Activated naive CD8-positive, alpha-beta T cell treated with anti-CD3 and anti-CD28 coated beads, Interleukin-2, amount 50 U/mL, for 16 hours (primary cell): ENCODE measurements at places on chromosomes 7 and 10.

DNA sequence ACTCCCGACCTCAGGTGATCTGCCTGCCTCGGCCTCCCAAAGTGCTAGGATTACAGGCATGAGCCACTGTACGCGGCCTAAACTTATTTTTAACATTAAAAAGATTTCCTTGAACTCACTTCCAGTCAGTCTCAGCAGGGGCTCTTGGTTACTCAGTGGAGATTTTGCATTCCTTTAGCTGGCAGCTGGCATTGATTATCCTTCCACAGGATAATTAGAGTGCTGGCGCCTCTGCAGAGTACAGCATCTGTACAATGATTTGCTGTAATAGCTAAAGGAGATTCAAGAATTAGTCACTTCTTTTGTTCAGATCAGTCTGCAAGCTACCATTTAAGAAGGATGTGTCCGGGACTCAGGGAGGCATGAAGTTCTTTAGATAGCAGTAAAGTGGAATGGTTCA is 125.0 kb upstream of the NPY start:
- no peak for DNase-seq

GRCh38 chr7:141039376-141039775 is 24.6 kb upstream of the MRPS33 start:
- DNase-seq: no peak

- DNase-seq: no peak
These were observed 33.2 kb downstream of the DRGX start for GRCh38 chr10:49362596-49363260.

GRCh38 chr7:13603661-13604060 is 385.8 kb downstream of the ETV1 start:
- no peak for DNase-seq

DNA sequence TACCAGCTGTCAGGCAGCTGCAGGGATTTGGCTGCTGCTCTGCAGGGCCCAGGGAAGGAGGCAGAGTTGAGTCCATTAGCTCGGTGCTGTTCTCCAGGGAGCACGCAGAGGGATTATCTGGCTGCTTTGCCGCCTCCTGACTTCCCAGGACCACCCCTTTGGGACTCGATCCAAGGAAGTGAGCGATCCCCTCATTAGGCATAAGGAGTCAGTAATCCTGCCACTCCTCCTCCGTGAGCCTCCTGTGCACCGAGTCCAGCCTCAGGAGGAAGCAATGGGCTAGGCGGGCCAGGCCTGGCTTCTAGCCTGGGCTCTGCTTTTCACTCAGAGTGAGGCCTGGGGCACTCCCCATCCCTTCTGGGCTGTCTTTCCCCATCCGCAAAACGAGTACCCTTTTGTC is 417.9 kb downstream of the RPS24 start:
- no peak for DNase-seq

GRCh38 chr7:26061678-26062603 is 90.1 kb upstream of the NFE2L3 start:
- DNase-seq: peak; percentile 41

GRCh38 chr10:29603223-29603896 is 31.4 kb downstream of the SVIL start:
- no peak for DNase-seq

GRCh38 chr7:94396037-94396431 is 1.3 kb downstream of the COL1A2 start:
- DNase-seq: no peak

- DNase-seq: no peak
These were observed 38.3 kb downstream of the CAMK1D start for GRCh38 chr10:12387561-12388210.

DNA sequence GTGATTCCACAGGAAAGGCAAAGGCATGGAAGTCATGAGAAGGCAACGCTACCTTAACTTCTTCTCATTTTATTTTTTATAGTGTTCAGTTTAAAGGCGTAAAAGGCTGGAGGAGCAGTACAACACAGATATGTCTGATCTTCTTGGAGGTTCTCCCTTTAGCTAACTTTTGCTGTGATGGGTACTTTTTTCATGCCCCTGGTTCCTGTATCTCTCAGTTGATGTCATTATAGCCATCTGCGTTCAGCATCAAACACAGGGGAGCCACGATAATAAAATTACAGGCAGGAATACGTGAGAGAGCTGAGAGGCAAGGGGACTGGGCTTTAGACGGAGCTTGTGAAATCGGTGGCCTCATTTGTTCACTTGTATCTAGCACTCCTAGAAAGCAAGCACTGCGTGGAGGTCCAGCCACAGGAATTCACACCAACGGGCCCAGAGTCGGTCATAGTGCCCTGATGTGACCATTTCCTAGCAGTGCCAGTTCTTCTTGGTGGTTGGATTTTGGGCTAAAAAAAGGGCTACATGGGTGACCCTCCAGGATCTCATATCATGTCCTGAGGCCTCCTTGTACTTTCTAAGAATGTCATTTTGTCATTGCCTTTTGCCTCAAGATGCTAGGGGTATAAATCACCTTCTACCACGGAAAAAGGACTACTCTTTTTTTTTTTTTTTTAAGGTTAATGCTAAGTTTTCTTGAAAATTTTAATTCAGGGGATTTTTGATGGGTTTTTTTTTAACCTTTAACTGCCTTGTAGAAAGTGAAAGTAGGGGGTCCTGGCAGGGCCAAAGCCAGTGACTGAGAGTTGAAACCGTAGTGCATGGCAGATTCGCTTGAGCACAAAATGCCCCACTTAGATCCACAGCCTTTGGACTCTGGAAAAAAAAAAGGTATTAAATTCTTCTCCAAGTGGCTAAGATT is 191.5 kb downstream of the CELF2 start:
- no peak for DNase-seq

GRCh38 chr7:46949270-46949931 is 632.5 kb downstream of the TNS3 start:
- no peak for DNase-seq

DNA sequence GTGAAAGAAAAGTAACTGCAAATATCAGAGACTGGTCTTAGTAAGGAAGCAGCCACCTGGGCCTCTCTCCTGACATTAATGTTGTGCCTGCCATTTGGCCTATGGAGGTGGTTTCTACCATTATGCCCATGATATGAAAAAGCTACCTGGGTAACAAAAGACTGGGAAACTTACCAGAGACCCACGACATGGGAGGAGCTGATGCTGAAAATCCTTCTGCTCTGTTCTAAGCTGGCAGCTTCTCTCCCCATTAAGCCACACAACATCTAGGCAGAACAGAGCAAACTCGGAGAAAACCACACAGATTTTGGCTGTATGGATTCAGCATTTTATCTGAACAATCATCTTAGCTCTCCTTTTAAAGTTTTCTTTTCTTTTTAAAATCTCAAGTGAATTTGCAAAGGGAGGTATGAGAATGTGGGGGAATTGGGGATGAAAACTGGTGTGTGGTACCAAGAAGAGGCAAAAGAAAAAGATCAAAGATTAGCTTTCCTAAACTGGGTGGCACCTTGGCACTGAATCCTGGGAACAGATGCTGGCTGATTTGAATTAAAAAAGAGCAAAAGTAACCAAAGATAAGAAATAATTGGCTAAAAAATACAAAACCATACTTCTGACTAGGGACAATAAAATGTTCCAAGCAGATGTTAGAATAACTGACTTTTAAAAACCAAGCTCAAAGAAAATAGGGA is 128.6 kb upstream of the ANKRD1 start:
- no peak for DNase-seq

- DNase-seq: no peak
These were observed 143.7 kb downstream of the GPAM start for GRCh38 chr10:112039823-112040222.

- DNase-seq: no peak
These were observed 612.9 kb upstream of the KCND2 start for GRCh38 chr7:119660080-119660479.
